ENCODE measurements at places on chromosomes 1 and 21. TPM values are rescaled to one million over a fixed set of nuclear protein-coding genes. Genes with fewer than 3 reads are reported as not detected.

RAB42 gene
- 7.0 TPM for polyA plus RNA-seq

ALX3 gene
- not detected for polyA plus RNA-seq

GREM2 gene
- 2.3 TPM for polyA plus RNA-seq

FCRL1 gene
- polyA plus RNA-seq, result 0.09 TPM

KCNQ4 gene
- 44.5 TPM for polyA plus RNA-seq

TEDDM1 gene
- not detected for polyA plus RNA-seq

RGS5 gene
- polyA plus RNA-seq, result 20.6 TPM

RCSD1 gene
- 60.8 TPM for polyA plus RNA-seq

TSPEAR gene
- 0.14 TPM for polyA plus RNA-seq
